Activated CD4-positive, CD25-positive, alpha-beta regulatory T cell (primary cell): ENCODE measurements at places on chromosomes 6 and 20.

- DNase-seq: no peak
Observed at GRCh38 chr6:100493206-100493888, 28.6 kb upstream of the SIM1 start.

DNA sequence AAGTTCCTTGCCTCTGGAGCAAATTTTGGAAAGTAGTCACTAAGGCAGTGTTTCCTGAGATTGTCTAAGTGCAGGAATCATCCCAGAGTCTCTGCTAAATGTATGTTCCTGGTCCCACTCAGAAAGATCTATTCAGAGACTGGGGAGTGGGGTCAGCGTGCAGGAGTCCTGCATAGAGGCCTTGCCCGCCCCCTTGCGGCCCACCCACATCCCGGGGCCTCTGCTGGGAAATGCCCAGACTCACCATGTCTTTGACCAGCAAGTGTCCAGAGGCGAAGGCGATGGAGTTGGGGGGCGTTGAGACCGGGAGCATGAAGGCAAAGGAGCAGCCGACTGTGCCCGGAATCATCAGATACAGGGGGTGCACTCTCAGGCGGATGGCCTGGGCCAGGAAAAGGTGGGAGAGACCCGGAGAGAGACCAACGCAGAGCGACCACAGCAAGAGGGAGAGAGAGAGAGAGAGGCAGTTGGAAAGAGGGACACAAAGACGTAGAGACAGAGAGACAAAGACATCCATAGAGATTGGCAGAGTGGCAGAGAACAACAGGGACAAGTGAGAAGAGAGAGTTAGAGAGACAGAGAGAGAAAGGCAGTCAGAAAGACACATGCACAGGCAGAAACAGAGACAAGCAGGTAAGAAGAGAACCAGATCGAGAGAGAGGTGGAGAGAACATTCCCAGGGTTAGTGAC lies 12.9 kb upstream of the OCSTAMP start:
- DNase-seq: no peak

GRCh38 chr20:6663751-6664388 lies 103.6 kb upstream of the BMP2 start:
- DNase-seq: no peak

GRCh38 chr20:61529354-61529753 lies 277.3 kb downstream of the CDH4 start:
- no peak for DNase-seq

DNA sequence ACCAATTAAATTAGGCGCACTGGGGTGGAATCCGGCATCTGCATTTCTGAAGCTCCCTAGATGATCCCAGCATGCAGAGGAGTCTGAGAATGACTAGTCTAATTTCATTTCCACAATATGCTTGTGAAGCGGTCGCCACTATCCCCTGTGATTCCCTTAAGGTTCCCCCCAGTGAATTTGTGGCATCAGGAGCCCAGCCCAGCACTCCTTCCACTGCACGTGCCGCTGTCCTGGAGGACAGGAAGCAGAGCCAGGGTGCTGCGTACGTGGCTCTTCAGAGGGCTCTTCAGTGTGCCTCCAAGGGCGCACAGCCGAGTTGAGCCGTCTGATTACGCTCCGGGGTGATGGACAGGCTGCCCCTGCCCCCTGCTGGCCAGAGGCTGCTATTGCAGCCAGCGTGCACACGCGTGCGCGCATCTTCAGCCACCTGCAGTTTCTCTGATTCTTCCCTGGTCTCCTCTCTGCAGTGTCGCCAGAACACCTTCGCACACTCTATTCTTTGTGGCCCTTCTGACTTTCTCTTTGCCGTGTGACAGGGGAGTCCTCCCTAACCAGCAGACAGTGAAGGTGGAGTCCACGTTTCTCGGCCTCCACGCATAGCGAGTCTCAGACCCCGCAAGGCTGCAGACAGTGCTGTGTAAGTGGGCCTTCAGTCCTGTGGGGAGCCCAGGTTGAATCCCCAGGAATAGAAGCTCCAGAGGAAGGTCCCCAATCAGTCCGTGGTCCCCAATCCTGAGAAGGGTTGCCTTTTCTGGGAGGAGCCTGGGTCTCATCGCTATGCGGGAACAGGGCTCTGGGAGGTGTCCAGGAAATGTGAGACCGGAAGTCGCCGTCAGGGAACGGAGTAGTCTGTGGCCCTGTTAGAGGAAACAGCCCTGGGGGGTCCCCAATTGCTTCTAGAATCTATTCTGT lies 16.5 kb upstream of the NCR2 start:
- peak; percentile 68 for DNase-seq

GRCh38 chr20:21259346-21259745 lies 43.8 kb upstream of the XRN2 start:
- no peak for DNase-seq

DNA sequence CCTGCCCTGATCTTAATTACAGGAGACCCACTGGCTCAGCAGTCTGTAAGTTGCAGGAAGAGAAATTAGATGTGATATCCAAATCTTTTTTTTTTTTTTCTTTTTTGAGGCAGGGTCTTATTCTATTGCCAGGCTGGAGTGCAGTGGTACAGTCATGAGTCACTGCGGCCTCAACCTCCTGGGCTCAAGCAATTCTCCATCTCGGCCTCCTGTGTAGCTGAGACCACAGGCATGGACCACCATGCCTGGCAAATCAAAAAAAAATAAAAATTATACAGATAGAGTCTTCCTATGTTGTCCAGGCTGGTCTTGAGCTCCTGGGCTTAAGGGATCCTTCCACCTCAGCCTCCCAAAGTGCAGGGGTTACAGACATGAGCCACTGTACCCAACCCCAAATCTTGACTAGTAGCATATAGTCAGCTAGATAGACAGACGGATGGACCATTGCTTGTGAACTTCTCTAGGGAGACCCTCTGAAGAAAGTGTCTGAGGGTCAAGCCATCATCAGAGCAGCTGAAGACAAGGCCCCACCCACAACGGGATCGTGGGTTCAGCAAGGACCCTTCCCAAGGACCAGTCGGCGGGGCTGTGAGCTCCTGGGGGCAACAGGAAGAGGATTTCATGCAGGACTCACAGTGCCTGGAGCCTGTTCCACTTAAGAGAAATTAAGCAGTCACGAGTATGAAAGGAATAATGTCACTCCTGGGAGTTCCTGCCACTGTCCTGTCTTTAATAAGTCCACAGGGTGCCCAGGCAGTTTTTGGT lies 222.7 kb downstream of the ANKRD60 start:
- DNase-seq: no peak

GRCh38 chr20:57587989-57588377 lies 27.1 kb downstream of the PCK1 start:
- DNase-seq: no peak

- no peak for DNase-seq
Observed at GRCh38 chr6:24831771-24832716, 33.3 kb upstream of the ARMH2 start.

- no peak for DNase-seq
Observed at GRCh38 chr6:11025921-11026635, 18.0 kb downstream of the ELOVL2 start.

DNA sequence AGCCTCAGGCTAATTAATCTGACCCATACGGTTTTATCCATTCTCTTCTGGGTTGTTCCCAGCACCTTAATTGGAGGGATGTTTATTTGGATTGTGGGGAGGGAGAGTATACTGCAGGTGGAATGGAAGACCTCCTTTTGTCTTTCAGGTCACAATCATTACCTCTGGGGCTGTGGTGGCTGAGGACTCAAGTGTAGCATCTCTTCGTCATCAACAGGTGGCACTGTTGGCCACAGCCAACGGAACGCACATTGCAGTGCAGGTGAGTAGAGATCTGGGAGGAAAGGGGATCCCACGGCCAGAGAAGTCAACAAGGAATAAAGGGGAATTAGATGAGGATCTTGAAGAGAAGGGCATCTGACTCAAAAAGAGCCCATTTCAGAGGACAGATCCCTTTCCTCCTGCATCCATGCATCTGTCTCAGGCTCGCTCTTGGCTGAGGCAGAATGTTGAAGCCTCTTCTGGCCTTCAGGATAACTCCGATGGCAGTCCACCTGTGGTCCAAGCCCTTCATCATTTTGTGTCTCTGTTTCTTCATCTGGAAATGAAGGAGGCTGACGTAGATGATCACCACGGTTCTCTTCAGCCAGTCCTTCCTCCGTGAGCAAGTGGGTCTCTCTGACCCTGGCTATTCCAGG lies 3.2 kb upstream of the DEF6 start:
- DNase-seq: peak; percentile 20

- DNase-seq: no peak
Observed at GRCh38 chr6:121748376-121748775, 312.9 kb downstream of the GJA1 start.

DNA sequence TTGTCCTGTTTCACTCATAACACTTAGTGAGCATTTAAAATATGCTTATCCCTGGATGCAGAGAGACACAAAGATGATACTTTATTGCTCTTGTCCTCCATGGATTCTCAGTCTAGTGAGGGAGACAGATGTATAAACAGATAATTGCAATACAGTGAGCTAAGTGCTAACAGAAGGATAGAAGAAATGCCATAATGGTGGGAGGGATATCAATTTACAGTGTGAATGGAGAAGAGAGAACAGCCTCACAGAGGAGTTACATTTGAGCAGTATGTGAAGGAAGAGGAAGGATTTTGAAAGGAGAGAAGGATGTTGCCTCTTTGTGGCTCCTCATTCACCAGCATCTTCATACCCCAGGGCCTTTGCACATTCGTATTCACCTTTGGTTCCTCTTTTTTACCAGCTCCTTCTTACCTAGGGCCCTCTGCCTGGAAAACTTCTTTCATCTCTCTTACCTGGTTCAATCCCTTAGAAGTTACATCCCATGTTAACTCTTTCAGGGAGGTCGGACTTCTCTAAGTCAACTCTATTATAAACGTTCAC lies 341.7 kb downstream of the PRL start:
- no peak for DNase-seq

DNA sequence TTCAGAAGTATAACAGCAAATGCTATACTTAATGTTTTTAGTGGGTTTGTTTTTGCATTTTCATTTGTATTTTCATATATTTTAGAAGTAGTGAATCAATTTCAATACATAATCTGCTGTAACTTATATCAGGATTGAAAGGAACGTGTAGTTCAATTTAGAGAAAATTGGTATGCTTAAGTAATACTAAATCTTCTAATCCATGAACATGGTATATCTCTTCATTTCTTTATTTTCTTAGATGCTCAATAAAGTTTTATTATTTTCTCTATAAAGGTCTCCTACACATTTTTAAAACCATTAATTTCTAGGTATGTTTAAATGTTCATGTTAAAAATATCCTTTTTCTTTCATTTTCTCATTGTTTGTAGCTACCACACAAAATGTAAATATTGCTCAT lies 85.1 kb downstream of the STMND1 start:
- no peak for DNase-seq

DNA sequence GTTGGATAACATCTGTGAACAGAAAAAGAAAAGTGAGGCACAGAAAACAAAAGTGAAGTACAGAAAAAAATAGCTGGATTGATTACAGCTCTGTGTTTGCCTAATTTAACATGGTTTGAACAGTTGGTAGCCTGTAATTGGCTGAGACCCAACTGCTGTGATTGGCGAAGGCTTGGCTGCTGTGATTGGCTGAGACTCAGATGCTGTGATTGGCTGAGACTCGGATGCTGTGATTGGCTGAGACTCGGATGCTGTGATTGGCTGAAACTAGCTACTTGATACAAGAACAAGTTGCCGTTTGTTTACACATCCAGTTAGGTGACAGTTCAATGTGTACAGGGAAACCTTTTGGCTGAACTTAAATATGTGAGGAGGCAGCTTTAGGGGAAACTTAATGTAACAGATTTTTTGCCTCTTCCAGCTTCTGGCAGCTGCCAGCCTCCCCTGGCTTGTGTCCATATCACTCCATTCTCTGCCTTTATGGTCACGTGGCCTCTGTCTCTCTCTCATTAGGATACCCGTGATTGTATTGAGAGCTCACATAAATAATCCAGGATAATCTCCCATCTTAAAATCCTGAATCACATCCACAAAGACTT lies 223.4 kb upstream of the FOXA2 start:
- DNase-seq: no peak

- DNase-seq: no peak
Observed at GRCh38 chr20:44073675-44074071, 113.3 kb downstream of the JPH2 start.

DNA sequence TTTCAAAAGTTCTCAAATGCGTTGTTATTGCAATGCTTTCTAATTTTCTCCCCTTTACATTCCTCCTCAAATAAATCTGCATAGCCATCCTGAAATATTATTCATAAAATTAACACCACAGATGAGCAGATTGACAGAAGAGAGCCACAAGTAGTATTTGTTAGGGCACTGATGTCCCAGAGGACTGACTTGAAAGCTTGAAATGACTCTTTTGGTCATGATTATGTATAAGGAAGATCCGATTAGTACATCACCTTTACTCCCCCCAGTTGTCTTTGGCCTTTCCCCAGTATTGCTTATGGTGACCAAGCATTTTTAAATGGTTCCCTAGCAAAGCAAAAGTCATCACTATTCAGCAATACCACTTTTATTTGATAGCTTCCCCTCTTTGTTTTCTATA lies 187.6 kb downstream of the ADAT2 start:
- DNase-seq: no peak

GRCh38 chr20:2151858-2152281 lies 50.2 kb downstream of the STK35 start:
- DNase-seq: no peak

DNA sequence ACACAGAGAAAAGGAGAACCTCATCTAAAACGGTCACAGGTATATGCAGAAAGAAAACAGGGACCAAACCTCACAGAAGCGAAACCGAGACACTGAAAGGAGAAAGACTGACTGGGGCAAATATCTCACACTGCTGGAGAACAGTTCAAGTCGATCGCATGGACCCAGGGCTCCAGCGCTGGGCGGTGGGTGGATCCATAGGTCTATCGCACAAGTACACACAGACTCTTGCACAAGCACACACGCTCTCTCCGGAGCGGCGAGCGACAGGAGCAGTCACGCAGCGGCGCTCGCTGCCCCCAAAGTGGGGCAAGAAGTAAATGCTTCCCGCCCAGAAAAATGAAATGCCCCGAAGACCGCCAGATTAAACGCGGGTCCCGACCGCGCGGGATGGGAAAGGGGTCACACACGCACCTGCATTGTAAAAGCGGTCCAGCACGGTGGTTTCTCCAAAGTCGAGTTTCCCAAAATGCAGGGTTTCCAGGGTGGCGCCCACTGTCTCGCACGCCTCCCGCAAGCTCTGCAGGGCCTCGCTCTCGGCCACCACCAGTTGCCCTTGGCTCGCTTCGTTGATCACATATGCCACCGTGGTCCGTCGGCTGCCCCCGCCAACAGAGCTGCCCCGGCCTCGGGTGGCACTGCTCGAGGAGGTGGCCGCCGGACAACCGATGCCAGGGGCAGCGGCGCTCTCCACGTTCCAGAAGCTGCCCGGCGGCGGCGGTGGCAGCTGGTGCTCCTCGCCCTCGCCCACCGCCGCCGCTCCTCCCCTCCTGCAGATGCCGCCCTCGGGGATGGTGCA lies 782 bp downstream of the MAP3K5 start:
- DNase-seq: no peak

- DNase-seq: no peak
Observed at GRCh38 chr6:36596356-36596755, 2.2 kb downstream of the SRSF3 start.

GRCh38 chr20:1324598-1325172 lies 4.3 kb downstream of the SDCBP2 start:
- DNase-seq: no peak

GRCh38 chr6:165854863-165855593 lies 192.0 kb upstream of the PDE10A start:
- DNase-seq: no peak

GRCh38 chr6:137768935-137769334 lies 98.1 kb upstream of the TNFAIP3 start:
- no peak for DNase-seq

- DNase-seq: no peak
Observed at GRCh38 chr6:43335469-43335868, 26.8 kb upstream of the CRIP3 start.
